ENCODE measurements at places on chromosomes 16 and 17.

- DNase-seq: no peak
Measured at GRCh38 chr17:65545705-65546523, 15.5 kb downstream of the AXIN2 start.

- DNase-seq: no peak
Measured at GRCh38 chr16:11734025-11734652, 8.5 kb downstream of the TXNDC11 start.

DNA sequence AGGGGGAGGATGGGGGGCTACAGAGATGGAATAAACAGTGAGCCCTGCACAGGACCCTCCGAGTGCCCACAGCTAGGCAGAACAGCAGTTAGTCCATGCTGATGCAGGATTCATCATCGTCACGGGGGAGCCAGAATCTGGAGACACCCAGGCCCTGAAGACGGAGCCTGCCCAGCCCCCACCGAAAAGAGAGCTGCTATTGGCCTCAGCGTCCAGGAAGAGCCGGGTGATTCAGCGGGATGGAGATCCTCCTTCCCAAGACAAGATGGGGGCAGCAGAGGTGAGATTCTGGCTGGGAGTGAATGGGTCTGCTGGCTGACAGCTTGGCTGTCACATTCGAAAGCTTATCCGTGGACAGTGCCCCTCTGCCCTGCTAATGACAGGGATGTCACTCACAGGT lies 133.6 kb upstream of the CRHR1 start:
- DNase-seq: no peak

- DNase-seq: no peak
Measured at GRCh38 chr17:46756081-46756735, 62.3 kb downstream of the WNT3 start.

GRCh38 chr17:61409301-61410112 lies 9.9 kb downstream of the TBX2 start:
- DNase-seq: no peak

DNA sequence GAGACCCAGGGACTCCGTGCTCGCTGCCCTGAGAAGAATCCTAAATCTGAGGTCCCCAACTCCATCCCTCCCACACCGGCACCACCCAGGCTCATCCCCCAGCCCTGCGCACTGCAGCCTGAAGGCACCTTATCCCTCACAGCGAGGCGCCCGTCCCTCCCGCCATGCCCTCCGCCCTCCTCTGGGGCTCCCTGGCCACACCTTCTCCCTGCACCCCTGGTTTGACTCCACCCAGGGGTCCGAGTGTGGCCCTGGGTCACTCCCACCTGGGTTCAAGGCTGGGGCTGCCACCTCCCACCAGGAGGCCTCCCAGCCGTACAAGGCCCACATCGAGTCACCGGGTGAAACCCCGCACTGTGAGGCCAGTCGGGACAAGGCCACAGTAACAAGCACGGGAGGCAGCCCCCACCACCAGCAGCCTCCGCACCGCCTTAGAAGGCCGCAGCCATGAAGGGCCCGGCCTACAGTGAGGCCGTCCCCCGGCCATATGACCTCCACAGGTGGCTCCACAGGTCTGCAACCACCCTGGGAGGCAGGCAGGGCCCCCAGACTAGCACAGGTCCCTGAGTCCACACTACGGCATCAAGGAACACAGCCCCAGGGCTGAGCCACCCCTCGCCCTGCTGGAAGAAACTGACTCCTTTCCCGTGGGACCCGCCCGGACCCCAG lies 8.3 kb downstream of the HAGH start:
- DNase-seq: no peak

GRCh38 chr17:27849474-27850185 lies 43.5 kb downstream of the LYRM9 start:
- no peak for DNase-seq

- no peak for DNase-seq
Measured at GRCh38 chr17:61404663-61404912, 4.9 kb downstream of the TBX2 start.

DNA sequence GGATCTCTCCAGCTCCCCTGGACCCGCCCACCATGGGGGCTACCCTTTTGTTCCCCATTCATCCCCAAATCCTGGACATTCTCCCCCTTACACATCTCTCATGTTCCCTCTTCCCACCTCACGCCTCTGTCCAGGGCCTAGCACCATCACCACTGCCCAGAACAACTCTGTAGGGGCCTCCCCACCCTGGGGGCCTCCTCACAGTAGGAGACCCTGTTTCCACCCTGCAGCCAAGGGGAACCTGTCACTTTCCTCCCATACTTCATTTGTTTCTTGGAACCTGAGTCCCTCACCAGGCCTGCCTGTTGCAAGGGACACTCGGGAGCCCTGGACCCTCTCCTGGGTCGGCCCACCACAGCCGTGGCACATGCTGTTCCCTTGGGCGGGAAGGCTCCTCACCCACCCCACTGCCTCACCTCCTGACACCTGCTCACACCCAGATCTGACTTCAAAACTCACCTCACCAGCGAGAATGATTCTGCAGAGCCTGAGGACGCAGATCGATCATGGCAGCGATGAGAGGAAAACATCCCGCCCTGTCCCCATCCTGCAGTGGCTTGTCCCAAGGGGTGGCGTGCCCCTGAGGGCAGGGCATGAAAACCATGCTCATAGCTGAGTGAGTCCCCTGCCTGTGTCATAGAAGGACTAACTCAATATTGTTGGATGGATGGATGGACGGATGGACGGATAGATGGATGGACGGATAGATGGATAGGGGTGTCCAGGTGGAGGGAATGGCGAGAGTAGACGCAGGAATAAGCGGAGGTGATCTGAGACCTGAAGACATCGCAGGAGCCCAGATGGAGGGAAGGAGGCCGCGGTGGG lies 6.8 kb upstream of the RASD1 start:
- DNase-seq: no peak

- no peak for DNase-seq
Measured at GRCh38 chr16:56353054-56353921, 72.1 kb downstream of the AMFR start.

GRCh38 chr16:83542491-83542890 lies 265.3 kb upstream of the HSBP1 start:
- DNase-seq: no peak

DNA sequence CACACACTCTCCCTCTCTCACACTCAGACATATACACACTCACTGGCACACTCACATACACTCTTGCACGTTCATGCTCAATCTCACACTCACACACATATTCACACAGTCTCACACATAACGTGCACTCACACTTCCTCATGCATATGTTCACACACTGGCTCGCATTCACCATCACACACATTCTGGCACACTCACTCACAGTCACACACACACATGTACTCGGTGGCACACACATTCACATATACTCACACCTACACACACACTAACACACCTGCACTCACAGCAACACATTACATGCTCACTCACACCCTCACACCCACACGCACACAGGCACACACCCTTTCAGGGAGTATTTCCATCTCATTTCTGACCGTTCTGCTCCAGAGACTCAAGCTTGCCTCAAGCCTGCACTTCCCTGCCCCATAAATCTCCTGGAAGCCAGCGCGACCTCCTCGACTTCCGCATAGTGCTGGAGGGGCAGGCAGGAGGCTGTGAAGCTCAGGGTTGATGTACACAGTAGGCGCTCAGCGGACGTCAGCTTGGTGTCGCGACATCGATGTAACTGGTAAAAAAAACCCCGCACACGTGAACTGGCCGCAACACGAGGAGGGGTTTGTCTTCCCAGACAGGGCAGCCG lies 66.7 kb upstream of the FOXF1 start:
- DNase-seq: no peak

GRCh38 chr17:2138318-2138717 lies 83.4 kb downstream of the HIC1 start:
- DNase-seq: no peak

DNA sequence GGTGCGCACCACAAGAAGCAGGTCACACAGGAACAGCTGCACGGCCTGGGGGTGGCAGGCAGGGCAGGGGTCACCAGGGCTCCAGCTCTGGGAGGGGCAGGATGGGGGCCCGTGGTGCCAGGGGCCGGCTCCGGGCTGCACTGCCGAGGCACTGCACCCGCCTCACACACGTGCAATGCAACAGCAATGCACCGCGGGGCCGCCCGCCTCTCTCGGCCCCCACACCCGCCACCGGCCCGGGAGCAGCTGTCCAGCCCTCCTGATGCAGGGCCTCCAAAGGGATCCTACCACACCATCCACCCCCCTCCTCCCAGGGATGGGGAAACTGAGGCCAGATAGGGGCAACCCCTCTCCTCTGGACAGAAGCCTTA lies 23.1 kb downstream of the SREBF1 start:
- no peak for DNase-seq

- DNase-seq: no peak
Measured at GRCh38 chr17:19386051-19386929, 700 bp downstream of the MFAP4 start.

DNA sequence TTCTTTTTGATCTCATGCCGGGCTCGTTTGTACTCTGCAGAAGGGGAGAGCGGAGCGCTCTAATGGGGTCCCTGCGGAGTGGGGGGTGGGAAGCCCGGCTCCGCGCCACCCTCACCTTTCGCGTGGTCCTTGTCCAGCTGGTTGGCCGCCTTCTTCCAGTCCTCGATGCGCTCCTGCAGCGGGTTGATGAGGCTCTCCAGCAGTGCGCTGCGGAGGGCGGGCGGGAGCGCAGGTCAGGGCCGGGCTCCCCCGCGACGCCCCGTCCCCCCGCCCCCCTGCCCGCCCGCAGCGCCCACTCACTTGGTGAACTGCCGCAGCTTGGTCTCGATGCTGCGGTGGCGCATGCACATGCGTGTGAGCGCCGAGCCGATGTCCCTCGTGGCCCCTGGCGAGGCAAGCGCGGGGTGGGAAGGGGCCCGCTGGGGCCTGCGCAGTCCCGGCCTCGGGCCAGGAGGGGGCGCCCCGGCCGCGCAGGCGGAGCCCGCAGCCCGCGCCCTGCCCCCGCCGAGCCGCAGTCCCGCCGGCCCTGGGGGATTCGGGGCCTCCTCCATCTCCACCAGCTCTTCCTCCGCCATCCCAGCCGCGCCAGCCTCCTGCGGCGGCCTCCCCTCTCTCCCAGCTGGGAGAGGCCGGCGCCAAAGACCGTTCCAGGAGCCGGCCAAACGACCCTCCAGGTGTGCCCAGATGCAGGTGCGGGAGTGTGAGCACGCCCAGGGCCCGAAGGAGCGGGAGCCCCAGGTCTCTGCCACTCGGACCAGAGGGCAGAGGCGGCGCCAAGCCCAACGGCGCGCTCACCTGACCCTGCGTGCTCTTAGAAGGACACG lies 6.0 kb downstream of the MTSS2 start:
- DNase-seq: no peak

DNA sequence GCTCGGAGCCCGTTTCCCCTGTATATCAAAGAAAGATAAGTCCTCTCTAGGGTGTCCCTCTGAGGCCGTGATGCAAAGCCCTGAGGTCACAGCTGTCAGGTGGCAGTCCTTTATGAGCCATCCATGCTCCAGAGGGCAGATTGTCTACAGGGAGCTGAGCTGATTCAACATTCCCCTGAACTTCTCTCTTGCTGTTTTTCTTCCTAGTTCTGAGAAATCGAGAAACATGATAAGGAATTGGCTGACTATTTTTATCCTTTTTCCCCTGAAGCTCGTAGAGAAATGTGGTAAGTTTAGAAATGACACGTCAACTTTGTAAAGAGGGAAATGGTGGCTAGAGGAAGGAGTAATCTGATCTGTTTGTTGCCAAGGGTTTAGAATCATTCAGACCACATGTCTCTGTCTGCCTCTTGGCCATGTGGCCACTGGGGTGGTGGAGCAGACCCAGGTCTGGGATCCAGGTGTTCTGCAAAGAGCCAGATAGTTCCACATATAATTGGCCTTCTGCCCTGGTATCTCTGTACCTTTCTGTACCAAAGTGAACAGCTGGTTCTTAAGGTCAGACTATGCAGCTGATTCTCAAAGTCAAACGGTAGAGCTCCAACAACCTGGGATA lies 3.5 kb downstream of the CTNS start:
- no peak for DNase-seq

- no peak for DNase-seq
Measured at GRCh38 chr17:74892013-74892841, 1.2 kb downstream of the FADS6 start.

GRCh38 chr17:46727572-46728348 lies 90.7 kb downstream of the WNT3 start:
- DNase-seq: no peak

GRCh38 chr16:27993587-27993986 lies 69.9 kb downstream of the GSG1L start:
- no peak for DNase-seq

DNA sequence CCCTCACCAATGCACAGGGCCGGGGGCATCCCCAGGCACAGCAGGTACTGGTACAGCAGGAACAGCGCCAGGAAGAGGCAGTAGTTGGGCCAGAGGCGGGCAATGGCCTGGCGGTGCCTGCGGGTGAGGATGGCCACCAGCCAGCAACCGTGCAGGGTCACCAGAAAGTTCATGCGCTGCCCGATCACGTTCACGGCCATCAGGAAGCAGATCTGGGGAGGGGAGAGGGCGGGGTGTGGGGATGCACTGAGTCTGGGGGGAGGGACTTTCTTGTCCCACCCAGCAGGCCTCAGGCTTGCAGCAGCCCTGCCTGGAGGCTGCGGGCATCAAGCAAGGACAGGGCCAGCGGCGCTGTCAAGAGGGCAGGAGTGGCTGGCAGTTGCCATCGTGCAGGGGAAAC lies 25.4 kb downstream of the CTU2 start:
- DNase-seq: peak; percentile 24

DNA sequence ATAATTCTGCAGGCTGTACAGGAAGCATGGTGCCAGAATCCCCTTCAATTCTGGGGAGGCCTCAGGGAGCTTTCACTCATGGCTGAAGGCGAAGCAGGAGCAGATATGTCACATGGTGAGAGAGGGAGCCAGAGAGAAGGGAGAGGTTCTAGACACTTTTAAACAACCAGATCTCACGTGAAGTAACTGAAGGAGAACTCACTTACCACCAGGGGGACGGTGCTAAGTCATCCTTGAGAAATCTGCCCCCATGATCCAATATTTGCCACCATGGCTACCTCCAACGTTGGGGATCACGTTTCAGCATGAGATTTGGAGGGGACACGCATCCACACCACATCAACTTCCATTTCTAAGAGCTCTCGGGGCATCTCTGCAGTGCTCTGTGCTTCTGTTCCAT lies 37.4 kb upstream of the GNA13 start:
- DNase-seq: no peak

DNA sequence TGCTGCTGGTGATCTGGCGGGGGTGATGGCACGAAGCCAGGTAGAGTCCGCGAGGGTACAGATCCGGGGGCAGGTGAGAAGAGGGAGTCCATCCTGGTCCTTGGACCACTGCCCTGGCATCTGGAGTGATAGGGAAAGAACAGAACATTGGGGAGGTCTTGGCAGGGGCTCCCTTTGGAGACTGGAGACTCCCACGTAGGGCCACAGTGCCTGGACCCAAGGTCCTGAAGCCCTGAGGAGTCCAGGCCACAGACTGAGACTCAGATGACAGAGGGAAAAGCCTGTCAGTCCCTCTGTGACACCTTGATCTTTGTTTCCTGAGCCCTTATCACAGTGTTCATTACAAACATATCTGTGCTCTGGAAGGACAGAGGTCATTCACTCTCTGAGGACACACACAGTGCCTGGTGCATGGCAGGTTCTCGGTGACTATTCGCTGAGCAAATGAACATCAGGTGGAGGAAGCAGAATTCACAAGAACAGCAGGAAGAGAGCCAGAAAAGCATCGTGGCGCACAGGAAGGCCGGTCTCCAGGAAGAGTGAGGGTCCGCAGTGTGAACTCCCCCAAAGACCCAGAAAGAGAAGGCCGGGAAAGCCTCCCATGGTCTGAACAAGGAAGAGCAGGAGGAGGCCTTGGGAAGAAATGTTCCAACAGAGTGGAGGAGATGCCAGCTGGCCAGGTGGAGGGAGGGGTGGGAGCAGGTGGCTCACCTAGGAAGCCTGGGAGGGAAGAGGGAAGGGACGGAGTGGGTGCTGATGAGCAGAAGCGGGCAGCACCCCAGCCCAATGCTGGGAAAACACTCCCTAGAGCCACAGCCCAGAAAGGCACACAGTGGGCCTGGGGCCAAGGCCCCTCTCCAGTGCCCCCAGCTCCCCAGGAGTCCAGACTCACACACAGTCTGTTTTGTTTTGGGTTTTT lies 20.5 kb downstream of the PEMT start:
- DNase-seq: no peak

Measured in activated naive CD4-positive, alpha-beta T cell (primary cell).